DND-41 (cell line): ENCODE measurements at places on chromosomes 12 and 14.

DNA sequence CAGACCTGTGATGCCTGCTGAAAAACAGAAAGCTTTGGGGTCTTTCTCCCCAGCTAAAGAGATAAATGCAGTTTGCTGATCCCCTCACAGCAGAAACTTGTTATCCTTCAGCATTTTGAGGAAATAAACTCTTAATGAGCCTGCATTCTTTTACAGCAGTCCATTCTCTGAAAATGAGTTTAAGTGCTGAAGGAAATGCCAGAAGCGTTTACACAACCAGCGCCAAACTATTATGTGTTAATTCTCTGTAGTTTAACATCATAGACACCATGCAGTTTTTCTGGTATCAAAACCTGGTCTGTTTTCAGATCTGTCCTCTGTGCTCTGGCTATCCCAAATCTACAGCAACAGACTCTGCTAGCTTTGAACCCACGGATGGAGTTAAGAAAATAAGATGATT lies 291.3 kb downstream of the NPAS3 start:
- no peak for DNase-seq

- DNase-seq = no peak
These were observed 4.1 kb downstream of the BHLHE41 start for GRCh38 chr12:26120561-26121274.

GRCh38 chr12:113271853-113272561 lies 50.7 kb downstream of the TPCN1 start:
- no peak for DNase-seq

DNA sequence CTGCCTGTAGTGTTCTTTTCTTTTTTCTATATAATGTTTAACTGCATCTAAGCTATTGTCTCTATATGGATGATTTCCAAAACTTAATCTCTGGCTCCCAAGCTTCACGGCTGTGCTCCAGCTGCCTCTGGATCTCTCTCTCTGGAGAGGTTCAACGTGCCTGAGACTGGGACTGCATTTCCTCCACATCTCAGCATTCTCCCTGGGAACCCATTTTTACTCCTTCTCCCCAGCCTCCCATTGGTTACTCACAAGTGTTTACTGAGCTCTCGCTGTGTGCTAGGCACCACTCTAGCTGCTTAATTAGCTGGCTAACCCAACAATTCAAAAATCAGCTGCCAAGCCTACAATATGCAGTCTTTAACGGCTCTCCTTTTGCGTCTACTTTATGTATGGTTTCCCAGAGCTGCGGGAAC lies 34.7 kb downstream of the FBXL14 start:
- no peak for DNase-seq

- DNase-seq = no peak
These were observed 37.1 kb downstream of the KIAA0586 start for GRCh38 chr14:58464652-58465051.

GRCh38 chr12:88781909-88782308 lies 201.6 kb upstream of the KITLG start:
- DNase-seq = no peak

DNA sequence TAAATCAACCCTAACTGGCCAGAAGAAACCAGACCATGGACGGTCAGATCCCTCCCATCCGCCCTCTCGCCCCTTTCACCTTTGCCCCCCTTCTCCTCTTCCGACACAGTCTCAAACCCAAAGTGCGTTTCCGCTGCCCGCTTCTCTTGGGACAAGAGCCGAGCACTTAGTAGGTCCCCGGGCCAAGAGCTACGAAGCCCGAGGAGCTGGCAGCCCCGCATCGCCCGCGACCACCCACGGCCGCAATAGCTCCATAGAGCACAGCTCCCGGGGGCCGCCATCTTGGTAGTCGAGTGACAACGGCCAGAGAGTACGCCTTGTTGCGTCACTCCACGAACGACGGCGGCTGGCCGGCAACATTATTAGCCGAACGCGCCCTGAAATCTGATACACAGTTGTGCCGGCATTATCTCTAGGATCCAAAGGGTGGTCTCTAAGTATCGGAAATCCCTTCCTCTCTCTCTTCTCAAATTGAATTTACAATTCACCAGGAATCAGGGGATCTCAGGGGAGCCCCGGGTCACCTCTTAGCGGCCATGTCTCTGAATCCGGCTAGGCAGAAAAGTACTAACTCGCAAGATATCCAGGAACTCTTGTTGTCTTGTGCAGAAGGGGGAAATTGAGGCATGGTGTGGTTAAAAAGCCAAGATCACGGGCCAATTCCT lies at the start of gene COQ5:
COQ5 (minus strand) TSS at position 298 of the 665 bp plus-strand sequence; CDS start at position 281, 17 bp downstream.
- peak; percentile 90 for DNase-seq

- no peak for DNase-seq
These were observed 69.7 kb downstream of the WDR20 start for GRCh38 chr14:102209224-102209966.

DNA sequence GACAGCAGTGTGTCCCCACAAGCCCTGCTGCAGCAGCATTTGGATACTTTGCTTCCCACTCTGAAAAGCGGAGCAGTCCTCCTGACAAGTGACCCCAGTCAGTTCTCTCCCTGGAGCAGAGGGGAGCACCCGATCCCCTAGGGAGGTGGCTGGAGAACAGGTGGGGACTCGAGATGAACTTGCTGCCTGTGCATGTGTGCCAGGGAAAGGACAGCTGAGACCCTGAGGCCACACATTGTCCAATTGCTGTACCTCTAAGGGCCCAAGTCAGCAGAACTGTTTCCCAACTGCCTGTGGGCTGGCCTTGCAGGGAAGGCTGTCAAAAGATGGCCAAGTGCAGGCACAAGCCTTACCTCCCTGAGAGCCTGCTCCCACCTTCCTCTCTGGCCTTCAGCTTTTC lies 55.1 kb downstream of the IFT43 start:
- no peak for DNase-seq

- peak; percentile 53 for DNase-seq
These were observed 4.4 kb downstream of the SUSD6 start for GRCh38 chr14:69615496-69616407.

DNA sequence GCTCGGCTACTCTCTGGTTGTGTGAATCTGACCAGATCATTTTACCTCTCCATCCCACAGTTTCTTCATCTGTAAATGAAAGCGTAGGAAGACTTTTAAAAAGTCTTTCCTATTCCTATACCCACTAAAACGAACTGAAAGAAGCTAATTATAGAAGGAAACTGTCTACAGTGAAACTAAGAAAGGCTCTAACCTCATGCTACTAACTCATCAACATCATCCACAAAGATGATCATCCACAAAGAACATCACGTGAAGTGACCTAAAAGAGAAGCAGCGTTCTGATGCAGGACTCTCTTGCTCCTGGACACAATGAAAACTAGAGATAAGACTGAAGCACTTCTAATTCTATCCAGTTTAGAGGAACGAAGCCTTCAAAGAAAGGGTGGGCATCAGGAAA lies 58.5 kb upstream of the OSBPL8 start:
- no peak for DNase-seq

DNA sequence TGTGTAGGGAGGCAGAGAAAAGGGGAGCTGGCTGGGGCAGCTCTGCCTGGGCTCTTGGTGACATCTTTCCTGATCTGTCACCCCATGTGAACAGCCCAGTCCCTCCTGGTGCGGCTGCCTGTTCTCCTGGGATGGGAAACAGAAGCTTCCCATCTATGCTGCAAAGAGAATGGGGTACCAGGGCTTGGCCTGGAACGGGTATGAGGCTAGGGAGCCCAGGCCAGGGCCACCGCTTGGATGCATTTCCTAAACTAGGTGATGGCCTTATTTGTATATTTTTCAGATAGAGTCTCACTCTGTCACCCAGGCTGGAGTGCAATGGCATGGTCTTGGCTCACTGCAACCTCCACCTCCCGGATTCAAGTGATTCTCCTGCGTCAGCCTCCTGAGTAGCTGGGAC lies 48.6 kb upstream of the PRMT8 start:
- DNase-seq = no peak

DNA sequence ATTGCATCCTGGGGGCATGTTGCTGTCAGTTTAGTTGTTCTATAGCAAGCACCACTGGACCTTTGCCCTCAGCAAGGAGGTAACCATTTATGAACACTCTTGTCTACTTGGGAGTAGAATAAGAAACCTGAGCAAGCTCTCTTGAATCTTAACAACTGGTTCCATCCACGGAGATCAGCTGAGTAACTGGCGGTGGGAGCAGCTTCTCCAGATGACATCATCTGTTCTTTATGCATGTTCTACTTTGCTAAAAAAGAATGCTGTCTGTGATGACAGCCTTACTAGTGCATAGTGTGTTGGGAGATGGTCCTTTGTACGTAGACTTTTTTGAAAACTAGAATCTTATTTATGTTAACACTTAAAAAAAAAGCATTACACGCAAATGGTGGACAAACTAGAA lies 17.7 kb downstream of the SLC4A8 start:
- DNase-seq = no peak

- DNase-seq = no peak
These were observed 73.8 kb upstream of the RIN3 start for GRCh38 chr14:92439537-92440344.

DNA sequence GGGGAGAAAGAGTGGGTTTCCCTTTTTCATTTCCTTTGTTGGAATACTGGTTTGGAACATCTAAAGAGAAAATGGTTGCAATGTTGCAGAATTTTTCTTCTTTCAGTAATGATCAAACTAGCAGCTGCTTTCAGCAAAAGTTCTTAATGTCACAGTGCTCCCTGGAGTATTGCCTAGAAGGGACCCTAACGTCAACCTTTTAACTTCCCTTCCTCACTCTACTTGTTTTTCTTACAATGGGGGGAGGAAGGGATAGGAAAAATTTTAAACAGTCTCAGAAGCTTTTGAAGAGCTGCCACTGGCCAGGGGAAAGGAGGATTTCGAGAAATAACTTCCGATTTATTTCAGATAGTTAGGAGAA lies 521.8 kb downstream of the MED13L start:
- no peak for DNase-seq

DNA sequence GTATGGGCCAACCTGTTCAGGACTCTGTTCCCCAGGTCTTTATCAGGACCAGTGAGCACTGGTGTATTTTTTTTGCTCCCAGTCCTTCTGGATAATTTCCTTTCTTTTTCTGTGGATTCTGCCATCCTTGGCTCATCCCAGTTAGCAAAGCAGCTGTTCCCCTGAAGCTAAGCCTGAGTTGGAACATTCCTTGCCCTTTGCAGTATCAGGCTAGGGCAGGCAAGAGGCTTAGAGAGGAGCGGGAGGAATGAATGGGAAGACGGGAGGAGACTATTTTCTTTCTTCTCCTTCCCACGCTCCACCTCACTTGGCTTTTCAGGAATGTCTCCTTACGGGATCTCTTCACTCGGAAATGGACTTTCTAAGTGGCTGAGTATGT lies 29.2 kb downstream of the ERG28 start:
- no peak for DNase-seq

GRCh38 chr12:123591702-123592481 lies 7.5 kb downstream of the TMED2 start:
- no peak for DNase-seq

DNA sequence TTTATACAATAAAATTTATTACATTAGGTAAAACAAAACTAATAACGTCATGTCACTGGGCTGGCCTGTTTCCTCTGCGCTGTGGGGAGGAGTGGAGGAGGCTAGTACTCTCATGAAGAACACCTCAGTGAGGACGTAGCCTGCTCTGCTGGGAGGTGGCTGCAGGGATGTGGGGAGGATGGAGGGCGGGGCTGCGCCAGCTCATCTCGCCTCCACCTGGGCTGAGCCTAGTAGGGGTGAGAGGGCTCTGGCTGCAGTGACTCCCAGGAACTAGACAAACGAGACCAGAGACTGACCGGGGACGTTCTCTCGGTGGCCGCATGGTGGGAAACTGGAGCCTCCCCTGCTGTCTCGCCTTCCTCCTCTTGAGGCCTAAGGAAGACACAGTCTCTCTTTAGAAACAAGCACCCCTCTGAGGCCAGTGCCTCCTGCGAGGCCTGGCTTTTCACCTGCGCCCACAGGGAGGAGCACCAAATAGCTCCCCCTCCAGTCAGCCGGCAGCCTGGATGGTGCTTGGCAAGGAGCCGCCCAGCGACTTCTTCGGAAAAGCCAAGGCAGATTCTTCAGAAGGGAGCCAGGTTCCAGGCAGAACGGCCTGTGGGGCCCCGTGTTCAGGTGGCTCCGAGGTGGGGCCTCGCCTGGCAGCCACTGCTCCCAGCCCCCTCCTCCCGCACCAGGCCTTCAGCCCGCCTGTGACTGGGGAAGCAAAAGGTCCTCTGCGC lies 62.4 kb downstream of the PLEKHG3 start:
- no peak for DNase-seq

DNA sequence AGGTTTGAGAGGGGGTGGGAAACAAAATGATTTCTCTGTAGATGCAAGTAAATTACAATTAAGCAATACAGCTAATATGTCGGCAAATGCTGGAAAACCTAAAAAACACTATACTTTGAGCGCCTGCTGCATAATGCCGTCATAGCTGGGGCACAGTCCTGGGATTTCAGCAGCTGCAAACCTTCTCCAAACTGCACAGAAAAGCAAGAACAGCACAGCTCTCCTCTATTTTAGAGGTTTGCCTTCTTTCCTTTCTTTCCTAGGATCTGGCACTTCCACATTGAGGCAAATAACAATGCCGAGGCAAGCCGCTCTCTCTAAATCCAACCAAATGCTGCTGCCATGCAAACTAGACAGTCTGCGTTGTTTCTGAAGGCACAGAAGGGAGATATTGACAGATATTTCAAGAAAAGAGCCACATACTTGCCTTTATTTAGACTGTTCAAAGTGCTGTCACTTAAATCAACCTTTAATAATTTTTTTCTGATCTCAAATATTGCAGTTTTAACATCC lies 287.1 kb upstream of the G2E3 start:
- DNase-seq = no peak

- DNase-seq = no peak
These were observed 31.7 kb downstream of the PRORP start for GRCh38 chr14:35154016-35154415.

GRCh38 chr14:62289471-62289870 lies 527.3 kb downstream of the SNAPC1 start:
- DNase-seq = no peak

GRCh38 chr12:61357496-61357895 lies 902.7 kb upstream of the USP15 start:
- no peak for DNase-seq

GRCh38 chr12:113154351-113154973 lies 4.9 kb downstream of the CFAP73 start:
- peak; percentile 38 for DNase-seq

DNA sequence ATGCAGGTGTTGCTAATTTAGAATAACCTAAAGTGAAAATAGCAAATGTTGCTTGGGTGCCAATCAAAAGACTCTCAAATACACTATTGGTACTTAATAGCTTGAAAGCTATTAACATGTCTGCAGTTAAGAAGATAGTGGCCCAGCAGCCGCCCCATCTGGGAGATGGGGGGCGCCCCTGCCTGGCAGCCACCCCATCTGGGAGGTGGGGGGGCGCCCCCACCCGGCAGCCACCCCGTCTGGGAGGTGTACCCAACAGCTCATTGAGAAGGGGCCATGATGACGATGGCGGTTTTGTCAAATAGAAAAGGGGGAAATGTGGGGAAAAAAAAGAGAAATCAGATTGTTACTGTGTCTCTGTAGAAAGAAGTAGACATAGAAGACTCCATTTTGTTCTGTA lies 923.1 kb upstream of the MDGA2 start:
- DNase-seq = no peak
